ENCODE measurements at places on chromosomes 11 and 22.

DNA sequence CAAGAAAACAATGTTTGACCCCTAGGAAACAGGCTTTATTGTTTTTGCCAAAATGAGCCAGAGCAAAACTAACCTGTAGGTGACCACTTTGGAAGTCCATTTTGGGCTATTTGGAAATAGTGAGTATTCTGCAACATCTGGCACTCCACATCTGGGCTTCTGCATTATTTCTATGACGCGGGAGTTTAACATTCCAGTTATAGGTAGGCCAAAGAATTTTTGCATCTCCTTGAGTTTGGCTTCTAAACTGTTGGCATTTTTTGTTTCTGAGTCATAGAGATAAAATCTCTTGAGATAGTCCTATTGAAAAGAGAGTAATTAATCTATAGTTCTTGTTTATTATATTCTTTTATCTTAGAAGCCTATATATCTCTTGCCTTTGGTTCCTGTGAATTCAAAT is 2.9 kb downstream of the MMP7 start:
- DNase-seq, result no peak

DNA sequence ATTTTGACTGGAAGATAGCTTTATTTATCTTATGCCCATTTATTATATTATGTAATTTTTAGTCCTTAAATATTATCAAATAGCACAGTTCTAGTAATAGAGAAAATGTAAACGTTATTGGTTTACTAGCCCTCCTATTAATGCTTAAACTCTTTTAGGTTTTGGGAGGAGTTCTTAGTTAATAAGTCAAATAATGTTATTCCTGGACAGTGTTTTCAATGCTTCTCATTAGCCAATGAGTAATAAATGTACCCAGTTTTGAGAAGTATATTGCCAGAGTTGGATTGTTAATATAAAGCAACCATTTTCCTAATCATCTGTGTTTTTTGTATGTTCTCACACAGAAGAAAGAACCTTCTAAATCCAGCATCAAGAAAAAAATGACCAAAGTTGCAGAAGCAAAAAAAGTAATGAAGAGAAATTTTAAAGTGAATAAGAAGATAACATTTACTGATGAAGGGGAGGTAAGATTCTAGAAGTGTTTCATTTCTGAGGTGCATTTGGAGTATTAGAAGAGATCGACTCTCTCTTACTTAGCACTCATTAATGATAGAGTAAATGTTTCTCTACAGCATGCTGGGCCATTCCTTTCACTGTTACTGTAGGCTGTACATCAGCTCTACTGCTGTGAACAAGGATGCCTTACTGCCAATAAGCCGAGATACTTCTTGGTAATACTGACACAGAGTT is 173.4 kb downstream of the DDX10 start:
- no peak for DNase-seq

DNA sequence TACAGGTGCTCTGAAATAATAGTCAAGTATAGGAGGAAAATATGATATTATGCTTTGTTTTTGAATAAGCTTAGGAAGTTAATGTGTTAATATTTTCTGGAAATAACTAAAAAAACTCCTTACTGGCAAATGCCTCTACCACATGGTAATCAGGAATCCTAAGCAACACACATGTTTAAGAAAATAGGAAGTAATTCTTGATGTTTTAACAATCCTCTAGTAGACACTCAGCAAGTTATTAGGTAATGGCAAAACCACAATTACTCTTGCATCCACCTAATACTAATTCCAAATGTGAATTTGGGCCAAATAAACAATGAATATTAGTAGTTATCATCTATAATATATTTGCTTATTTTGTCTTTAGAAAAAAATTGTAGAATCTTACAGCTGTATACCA is 53.6 kb downstream of the SLC35F2 start:
- no peak for DNase-seq

- DNase-seq, result no peak
These were observed 839 bp downstream of the LRRN4CL start for GRCh38 chr11:62688491-62688890.

- no peak for DNase-seq
These were observed 370.4 kb downstream of the FAT3 start for GRCh38 chr11:92595052-92595451.

- no peak for DNase-seq
These were observed 106.0 kb upstream of the CD44 start for GRCh38 chr11:35033011-35033410.

GRCh38 chr11:35780951-35781860 is 118.6 kb downstream of the TRIM44 start:
- DNase-seq, result peak; percentile 59

- no peak for DNase-seq
These were observed 14.3 kb downstream of the TP53AIP1 start for GRCh38 chr11:128928400-128928799.

DNA sequence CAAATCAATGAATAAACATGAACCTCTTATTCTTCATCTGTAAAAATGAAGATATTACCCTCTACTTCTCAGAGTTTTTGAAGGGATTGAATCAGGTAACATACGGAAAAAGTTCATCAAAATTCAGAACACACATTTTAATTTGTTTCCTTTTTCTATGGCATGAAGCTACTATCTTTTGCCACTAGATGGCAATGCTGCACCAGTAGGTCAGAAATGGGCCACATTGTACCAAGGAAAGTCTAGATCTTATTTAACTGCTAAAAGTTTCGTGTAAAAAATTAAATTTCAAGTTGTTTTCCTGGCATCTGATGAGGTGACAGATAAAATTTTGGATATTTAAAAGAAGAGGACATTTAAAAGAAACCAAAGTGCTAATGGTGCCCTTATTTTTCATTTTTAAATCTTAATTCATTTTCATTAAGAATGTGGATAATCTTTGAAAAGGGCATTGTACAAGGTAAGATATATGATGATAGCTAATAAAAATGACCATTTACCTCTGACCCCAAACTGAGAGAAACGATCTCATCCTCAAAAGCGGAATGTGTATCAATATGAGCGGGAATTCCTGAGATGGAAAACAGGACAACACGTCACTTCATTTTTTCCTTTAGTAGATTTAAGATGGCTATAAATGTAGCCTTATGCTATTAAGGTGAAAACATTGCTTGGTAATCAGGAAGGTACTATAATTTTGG is 16.1 kb downstream of the ALKBH8 start:
- peak; percentile 58 for DNase-seq

GRCh38 chr22:23569291-23569690 is 10.8 kb downstream of the IGLL1 start:
- DNase-seq, result no peak

DNA sequence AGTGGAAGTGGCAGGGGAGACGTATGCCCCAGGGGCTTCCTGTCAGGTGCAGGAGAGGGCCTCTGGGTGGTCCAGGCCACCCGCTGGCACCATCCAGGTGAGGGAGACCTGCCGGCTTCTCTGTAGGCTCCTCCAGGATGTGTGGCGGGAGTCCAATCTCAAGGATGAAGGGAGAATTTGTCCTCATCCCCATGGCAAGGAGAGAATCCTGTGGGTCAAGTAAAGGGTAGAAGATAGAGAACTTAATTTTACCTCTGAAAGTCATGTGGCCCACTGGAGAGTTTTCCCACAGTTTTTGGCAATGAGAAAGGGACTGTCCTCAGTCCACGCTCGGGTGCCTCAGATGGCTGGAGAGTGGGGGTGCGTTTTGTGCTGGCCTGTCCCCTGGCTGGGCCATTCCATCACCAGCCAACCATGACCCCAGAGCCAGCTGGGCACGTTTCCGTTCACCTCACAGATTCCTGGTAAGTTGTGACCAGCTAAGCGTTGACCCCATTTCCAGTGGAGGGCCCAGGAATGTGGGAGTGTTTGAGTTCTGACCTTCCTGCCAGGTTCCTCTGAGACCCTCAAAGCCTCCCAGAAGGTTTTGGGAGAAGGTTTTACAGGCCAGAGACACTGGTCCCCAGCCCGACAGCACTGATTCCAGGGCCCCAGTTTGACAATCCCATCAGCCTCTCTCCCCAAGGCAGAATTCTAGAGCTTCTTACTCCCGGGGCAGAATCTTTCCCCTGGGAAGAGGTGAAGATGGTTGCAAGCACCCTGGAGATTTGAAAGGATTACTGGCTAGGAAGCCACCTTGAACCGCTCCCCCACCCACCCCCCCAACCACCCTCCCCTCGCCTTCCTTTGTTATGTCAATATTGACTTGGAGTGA is 2.6 kb downstream of the OVOL1 start:
- DNase-seq, result no peak

DNA sequence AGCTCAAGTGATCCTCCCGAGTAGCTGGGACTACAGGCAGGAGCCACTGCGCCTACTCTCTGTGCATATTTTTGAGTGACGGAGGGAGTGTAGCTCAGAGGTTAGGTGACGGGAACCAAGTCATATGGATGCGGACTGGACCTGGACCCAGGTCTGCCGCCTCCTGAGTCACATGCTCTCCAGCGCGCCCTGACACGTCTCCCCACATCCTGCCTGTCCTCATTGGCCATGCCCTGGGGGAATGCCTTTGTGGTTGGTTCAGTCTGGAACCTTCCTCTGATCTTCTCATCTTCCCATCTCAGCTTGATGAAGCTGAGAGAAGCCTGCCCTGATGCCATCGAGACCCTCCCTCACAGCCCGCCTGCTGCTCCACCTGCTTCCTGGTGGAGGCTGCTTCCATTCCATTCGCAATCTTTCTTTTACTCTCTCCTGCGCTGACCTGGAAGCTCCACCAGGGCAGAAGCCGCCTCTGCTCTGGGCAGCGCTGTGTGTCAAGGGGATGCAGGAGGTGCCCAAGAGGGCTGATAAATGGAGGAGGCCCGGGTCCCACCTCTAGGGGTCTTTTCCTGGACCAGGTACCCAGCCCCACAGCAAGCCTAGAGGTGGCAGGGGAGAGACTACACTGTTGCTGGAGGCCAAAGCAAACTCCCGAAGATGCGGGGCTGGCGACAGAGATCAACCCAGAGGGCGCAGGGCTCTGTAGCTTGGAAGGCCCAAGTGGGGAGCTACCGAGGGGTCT is 13.9 kb upstream of the BAIAP2L2 start:
- DNase-seq, result no peak

DNA sequence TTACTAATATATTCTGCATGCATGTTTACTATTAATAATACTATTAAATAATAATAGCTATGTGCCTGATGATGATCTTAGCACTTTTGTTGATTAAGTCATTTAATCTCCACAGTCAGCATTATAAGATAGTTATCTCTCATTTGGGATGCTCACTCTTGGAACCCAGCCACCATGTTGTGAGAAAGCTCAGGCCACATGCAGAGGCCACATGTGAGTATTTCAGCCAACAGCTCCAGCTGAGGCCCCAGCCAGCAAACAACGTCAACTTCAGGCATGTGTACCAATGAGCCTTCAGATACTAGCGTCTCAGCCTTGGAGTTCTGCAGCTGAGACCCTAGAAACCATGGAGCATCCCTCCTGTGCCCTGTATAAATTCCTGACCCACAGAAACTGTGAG is 798.1 kb upstream of the LRRC4C start:
- no peak for DNase-seq

- DNase-seq, result no peak
These were observed 23.2 kb downstream of the DERL3 start for GRCh38 chr22:23815541-23816155.

- no peak for DNase-seq
These were observed 3.5 kb upstream of the TSPO start for GRCh38 chr22:43147821-43148220.

DNA sequence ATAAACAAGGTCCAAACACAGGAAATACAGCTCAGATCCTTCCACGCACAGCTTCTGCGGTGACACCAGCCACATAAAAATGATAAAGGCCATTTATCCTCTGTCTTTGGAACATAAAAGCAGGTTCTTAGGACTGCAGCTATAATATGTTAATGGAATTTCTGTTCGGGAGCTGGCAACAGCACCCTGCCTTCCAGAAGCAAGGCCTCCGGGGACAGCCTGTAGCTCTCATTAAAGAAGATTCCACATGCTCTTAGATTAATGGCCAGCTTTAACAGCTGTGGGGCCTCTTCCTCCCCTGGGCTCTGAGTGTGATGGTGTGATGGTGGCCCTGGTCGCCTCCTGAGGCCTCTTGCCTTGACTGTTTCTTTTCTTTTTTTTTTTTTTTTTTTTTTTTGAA is 137.3 kb downstream of the CACNA1I start:
- no peak for DNase-seq

- DNase-seq, result no peak
These were observed 2.1 kb downstream of the CDC42BPG start for GRCh38 chr11:64842366-64842759.

- DNase-seq, result no peak
These were observed 96.5 kb upstream of the APOA1 start for GRCh38 chr11:116933961-116934360.

GRCh38 chr22:20180640-20181039 is 29.8 kb upstream of the CCDC188 start:
- DNase-seq, result no peak

GRCh38 chr11:23574149-23574548 is 713.9 kb upstream of the CCDC179 start:
- DNase-seq, result no peak

- DNase-seq, result no peak
These were observed 2.3 kb downstream of the DMC1 start for GRCh38 chr22:38567531-38568285.

DNA sequence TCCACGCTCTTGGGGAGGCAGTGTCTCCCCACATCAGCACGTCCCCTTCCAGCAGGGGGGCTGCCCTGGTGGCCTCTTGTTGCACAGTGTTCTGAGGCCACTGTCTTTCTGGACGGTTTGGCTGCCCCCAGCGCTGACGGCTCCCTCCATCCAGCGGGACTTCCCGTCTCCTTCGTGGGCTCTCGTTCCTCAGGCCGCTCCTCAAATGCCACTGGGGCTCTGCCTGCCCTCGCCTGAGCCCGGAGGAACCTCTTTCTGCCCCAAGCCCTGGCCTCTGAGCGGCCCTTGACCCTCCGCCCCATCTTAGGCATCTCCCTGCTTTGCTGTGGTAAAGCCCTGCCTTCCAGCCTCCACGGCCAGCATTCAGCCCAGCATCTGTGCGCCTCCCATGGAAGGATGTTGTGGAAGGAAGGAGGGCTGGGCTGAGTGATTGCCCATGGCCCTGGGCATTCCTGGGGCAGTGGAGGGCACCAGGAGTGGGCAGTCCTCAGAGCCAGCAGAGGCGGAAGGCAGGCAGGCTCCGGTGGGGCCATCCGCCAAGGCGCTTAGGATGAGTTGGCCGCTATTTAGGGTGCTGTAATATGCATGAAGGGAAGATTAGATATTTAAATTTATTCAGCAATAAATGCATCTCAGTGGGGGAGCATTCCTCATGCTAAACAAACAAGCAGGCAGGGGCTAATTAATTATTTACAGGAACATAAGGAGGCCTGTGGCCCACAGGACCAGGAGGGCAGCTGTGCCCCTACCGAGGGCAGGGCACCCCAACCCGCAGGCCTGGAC is 17.8 kb downstream of the OTUB1 start:
- no peak for DNase-seq

GRCh38 chr11:76889411-76889975 is 28.8 kb downstream of the ACER3 start:
- peak; percentile 4 for DNase-seq

GRCh38 chr11:74636630-74637184 is 44.3 kb downstream of the POLD3 start:
- DNase-seq, result peak; percentile 96

DNA sequence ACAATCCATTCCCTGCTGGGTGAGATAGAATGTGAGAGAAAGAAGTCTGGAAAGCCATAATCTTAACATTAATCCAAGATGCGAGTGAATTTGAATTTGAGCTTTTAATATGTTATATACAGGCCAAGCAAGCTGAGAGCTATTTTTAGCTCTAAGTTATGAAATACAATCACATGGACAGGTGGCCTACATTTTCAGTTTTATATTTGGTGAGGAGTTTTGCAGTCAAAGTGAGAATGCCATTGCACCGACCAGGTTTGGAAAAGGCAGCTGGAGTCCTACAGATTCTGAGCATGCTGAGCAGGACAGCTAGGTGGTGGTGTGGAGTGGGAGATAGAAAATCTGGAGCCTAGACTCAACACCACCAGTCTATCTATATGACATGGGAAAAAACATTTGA is 12.0 kb downstream of the OR5B21 start:
- DNase-seq, result no peak

- no peak for DNase-seq
These were observed 213.8 kb downstream of the CNTN5 start for GRCh38 chr11:99234534-99234933.
